K562 (cell line): ENCODE measurements at places on chromosomes 6 and 20. TPM values are rescaled to one million over a fixed set of nuclear protein-coding genes. Genes with fewer than 3 reads are reported as not detected.

GRCh38 chr20:9474835-9475415 is 39.5 kb upstream of the LAMP5 start:
- H3K36me3 ChIP-seq, result no peaks in the 10 kb centered on the region
- no peaks in the 10 kb centered on the region for H3K4me1 ChIP-seq
- DNase-seq, result no peak
- H3K27ac ChIP-seq, result no peak overlapping the region

DNA sequence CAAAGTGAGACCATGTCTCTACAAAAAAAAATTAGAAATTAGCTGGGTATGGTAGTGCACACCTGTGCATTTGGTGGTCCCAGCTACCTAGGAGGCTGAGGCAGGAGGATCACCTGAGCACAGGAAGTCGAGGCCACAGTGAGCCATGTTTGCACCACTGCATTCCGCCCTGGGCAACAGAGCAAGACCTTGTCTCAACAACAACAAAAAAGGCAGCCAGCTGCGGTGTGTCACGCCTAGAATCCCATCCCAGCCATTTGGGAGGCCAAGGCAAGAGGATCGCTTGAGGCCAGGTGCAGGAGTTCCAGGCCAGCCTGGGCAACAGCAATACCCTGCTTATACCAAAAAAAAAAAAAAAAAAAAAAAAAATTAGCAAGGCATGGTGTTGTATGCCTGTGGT is 1.1 kb upstream of the BAK1 start:
- H3K36me3 ChIP-seq, result peaks cover 21% of the 10 kb centered on the region; the same call in 2 of the 3 replicates
- no peaks in the 10 kb centered on the region for H3K27me3 ChIP-seq
- DNase-seq, result no peak

- peaks cover 91% of the 10 kb centered on the region for H3K4me1 ChIP-seq
- H3K36me3 ChIP-seq, result no peaks in the 10 kb centered on the region
- H3K27me3 ChIP-seq, result no peaks in the 10 kb centered on the region
- no peak for DNase-seq
Measured at GRCh38 chr6:167851370-167851952, 24.8 kb downstream of the AFDN start.

DNA sequence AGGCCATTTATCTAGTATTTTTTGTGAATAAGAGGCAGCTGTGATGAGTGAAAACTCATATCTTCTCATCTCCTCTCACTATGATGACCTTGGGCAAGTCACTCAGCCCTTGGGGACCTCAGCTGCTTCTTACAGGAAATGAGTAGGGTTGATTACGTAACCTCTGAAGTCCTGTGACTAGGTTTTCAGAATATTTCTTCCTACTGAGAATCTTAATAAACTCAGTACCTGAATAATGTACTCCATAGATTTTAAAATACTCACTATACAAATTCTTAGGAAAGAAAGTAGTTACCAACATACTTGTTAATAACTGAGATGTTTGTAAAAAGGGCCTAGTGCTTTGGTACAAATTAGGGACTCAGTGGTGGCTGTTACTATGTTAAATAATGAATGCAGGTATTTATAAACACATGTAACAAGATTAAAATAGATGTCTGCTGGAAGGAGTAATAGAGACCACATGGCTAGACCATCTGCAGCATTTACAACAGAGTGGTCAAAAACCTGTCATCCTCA is 60.9 kb downstream of the RPRD1B start:
- H3K27me3 ChIP-seq, result no peaks in the 10 kb centered on the region
- no peak overlapping the region for H3K4me3 ChIP-seq
- DNase-seq, result peak; percentile 59
- peak overlapping the region; percentile 62; the same call in 1 of the 3 replicates for H3K27ac ChIP-seq
- H3K4me1 ChIP-seq, result peaks cover 4% of the 10 kb centered on the region; the same call in 1 of the 2 replicates

DNA sequence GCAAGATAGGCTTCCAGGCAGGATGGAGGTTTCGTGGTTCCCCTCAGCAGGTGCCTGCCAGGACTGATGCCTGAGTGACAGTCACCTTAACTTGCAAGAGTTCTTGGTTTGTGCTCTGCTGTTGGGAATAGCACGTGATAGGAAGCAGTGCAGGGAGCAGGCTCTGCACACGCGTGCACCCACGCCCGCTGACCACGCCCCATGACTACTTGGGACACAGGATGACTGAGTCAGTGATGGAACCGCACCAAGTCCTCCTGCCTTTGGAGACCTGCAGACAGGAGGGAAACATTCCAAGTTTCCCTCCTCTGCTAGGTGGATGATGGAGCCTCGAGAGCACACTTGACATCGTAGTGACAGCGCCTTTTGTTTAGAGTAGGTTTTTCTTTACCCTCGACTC is 164.2 kb downstream of the DTNBP1 start:
- peaks cover 74% of the 10 kb centered on the region for H3K36me3 ChIP-seq
- DNase-seq, result peak; percentile 31
- no peaks in the 10 kb centered on the region; the same call in 2 of the 3 replicates for H3K4me1 ChIP-seq
- H3K27me3 ChIP-seq, result no peaks in the 10 kb centered on the region
- H3K27ac ChIP-seq, result no peak overlapping the region
- H3K4me3 ChIP-seq, result no peak overlapping the region

GRCh38 chr20:49982346-49983122 is at the start of gene SNAI1:
Gene SNAI1 (plus strand): TSS chr20:49982980. CDS start chr20:49983060, 80 bp downstream.
- H3K4me3 ChIP-seq, result peak within 1 kb of the TSS; percentile 92
- H3K27me3 ChIP-seq, result no peaks in the 10 kb centered on the region
- peak; percentile 98 for DNase-seq
- H3K36me3 ChIP-seq, result peaks cover 39% of the 10 kb centered on the region; the same call in 2 of the 3 replicates
- H3K4me1 ChIP-seq, result peaks cover 64% of the 10 kb centered on the region

DNA sequence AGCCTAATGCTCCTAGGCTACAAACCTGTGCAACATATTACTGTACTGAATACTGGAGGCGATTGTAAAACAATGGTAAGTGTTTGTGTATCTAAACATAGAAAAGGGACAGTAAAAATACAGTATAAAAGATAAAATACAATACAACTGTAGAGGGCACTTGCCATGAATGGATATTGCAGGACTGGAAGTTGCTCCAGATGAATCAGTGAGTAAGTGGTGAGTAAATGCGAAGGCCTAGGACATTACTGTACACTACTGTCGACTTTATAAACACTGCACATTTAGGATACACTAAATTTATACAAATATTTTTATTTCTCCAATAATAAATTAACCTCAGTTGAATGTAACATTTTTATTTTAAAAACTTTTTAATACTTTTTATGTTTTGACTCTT is 485.0 kb downstream of the MMUT start:
- no peaks in the 10 kb centered on the region for H3K4me1 ChIP-seq
- DNase-seq, result no peak
- no peaks in the 10 kb centered on the region for H3K36me3 ChIP-seq
- H3K4me3 ChIP-seq, result no peak overlapping the region

GRCh38 chr6:10591422-10592160 is 70.4 kb downstream of the GCNT2 start:
- no peak for DNase-seq
- peaks cover 3% of the 10 kb centered on the region; the same call in 2 of the 3 replicates for H3K27me3 ChIP-seq
- H3K4me1 ChIP-seq, result peaks cover 12% of the 10 kb centered on the region; the same call in 1 of the 2 replicates
- no peaks in the 10 kb centered on the region for H3K36me3 ChIP-seq
- H3K4me3 ChIP-seq, result no peak overlapping the region
- no peak overlapping the region for H3K27ac ChIP-seq

DNA sequence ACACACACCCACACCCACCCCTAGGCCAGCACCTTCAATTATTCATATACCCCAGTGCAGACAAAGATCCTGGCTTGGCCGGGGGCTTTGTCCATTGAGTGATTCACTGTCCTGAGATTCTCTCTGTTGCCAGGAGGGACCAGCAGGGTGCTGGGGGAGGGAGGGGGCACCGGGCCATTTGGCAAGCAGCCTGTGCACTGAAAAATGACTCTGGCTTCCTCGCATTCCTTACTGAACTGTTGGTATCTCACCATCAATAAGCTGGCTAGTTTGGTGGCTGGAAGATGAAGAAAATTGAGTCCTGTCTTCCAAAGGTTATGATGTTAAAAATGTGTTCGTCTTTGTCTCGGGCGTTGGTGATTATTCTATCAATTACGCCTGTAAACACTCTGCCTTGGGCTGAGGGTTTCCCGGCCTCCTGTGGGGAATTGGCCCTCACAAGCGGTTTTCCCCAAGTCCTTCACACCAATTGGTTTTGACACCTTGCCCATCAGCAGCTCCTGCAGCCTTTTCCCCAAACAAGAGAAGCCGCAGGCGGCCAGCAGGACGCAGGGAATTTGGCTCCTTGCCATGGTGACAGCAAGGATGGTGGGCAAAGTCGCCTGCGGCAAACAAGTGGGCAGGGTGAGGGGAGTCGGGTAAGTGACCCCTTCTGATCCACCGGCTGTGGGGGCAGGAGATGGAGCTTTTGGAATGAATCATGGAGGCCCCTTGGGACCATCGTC is 4.9 kb downstream of the VSTM2L start:
- H3K27me3 ChIP-seq, result peaks cover 21% of the 10 kb centered on the region; the same call in 2 of the 3 replicates
- H3K4me1 ChIP-seq, result peaks cover 10% of the 10 kb centered on the region
- DNase-seq, result no peak
- no peaks in the 10 kb centered on the region for H3K36me3 ChIP-seq

MACROD2 gene
- not detected in 2 replicates for total RNA-seq

COL10A1 gene
- not detected in 2 replicates for total RNA-seq

PHACTR1 gene
- 19.7 and 25.3 TPM in 2 replicates for total RNA-seq

MYLIP gene
- total RNA-seq, result 32.5 and 34.4 TPM in 2 replicates

HLA-DPA1 gene
- 0.60 and 1.2 TPM in 2 replicates for total RNA-seq

SLC17A9 gene
- total RNA-seq, result 0.27 and 0.31 TPM in 2 replicates

DLL1 gene
- not detected in 2 replicates for total RNA-seq
